ENCODE measurements at places on chromosomes 13 and 19. TPM values are rescaled to one million over a fixed set of nuclear protein-coding genes. Genes with fewer than 3 reads are reported as not detected.

DNA sequence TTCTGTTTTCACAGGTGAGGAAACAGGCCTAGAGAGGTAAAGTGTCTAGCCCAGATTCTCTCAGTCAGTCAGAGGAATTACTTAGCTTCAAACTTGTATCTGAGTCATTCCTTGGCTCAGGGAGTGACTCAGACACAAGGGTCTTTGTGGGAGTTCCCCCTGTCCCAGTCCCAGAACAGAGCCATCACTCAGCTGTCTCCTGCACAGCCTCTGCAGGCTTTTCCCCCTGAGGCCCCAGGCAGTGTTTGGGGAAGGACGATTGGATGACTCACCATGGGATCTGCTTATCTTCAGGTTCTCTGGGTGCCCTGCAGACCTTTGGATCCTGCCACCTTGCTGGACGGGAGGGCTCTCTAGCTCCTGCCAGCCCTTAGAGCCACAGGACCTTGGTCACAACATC is 13.2 kb downstream of the ZNF793 start:
- no peaks in the 10 kb centered on the region for H3K4me1 ChIP-seq
- peaks cover 62% of the 10 kb centered on the region for H3K36me3 ChIP-seq
- no peak overlapping the region for H3K27ac ChIP-seq
- DNase-seq = no peak

DNA sequence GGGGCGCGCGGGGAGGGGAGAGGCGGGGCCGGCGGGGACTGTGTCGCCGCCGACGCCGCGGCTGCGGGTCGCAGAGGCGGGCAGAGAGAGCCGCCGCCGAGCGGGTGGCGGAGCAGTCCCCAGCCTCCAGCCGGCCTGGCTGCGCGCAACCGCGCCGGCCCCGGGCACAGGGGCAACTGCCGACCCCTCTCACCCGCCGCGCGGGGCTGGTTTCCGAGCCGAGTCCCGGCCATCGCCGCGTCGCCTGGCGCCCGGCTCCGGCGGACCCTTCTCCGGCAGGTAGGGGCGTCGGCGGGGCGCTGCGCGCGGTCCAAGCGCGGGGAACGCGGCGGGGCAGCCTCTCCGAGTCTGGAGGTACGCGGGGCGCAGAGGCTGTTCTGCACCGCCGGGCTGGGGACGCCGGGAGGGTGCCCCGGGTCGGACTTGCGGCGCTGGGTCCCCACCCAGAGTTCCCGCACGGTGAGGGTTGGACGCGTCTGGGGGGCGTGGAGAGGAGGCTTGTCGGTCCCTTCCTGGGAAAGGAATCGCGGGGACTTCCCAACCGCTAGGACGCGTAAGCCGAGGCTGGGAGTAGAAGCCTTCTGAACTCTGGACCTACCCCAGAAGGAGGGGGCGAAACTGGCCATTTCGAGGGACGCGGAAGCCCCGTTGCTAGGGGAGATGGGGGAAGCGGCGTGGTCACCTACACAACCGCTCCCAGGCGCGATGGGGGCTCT is 133.6 kb upstream of the MYO16 start:
- H3K4me1 ChIP-seq = peaks cover 20% of the 10 kb centered on the region
- H3K4me3 ChIP-seq = peak overlapping the region; percentile 80
- no peaks in the 10 kb centered on the region for H3K36me3 ChIP-seq
- no peak overlapping the region for H3K27ac ChIP-seq
- peaks cover 17% of the 10 kb centered on the region for H3K27me3 ChIP-seq
- DNase-seq = peak; percentile 36

GRCh38 chr19:53131085-53131590 is 1.6 kb downstream of the ZNF415 start:
- H3K36me3 ChIP-seq = peaks cover 35% of the 10 kb centered on the region
- H3K4me1 ChIP-seq = peaks cover 10% of the 10 kb centered on the region
- peaks cover 20% of the 10 kb centered on the region for H3K27me3 ChIP-seq
- H3K27ac ChIP-seq = no peak overlapping the region
- DNase-seq = no peak

GRCh38 chr19:13974073-13974472 is 21.8 kb downstream of the DCAF15 start:
- peaks cover 8% of the 10 kb centered on the region for H3K4me1 ChIP-seq
- H3K36me3 ChIP-seq = peaks cover 8% of the 10 kb centered on the region
- no peaks in the 10 kb centered on the region for H3K27me3 ChIP-seq
- H3K4me3 ChIP-seq = no peak overlapping the region
- H3K27ac ChIP-seq = no peak overlapping the region
- DNase-seq = peak; percentile 49

DNA sequence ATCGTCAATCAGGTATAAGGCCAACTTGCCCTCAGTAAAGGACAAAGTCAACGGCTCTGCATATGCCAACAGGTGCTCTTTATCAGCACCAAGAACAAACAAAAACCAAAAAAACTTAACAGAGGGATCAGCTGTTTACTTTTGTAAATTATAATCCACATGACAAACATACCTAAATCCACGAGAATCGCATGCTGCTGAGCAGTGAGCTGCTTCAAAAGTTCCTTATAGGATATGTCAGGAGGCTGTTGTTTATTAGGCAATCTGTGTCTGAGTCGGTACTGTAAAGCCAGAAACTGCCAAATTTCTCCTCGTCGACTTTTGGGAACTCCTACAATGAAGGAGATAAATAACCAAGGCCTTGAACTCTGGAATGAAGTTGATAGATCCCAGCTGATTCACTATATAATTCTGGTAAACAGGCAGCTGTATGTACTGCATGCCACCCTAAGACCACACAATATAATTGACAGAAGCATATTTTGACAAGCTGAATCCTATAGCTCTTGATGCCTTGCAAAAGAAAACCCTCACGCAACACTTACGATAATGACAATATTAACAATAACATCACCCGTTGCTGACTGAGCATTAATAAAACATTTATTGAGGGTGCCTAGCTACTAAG is 179.8 kb downstream of the TBC1D4 start:
- peaks cover 11% of the 10 kb centered on the region for H3K4me1 ChIP-seq
- H3K36me3 ChIP-seq = peaks cover 38% of the 10 kb centered on the region
- H3K27me3 ChIP-seq = no peaks in the 10 kb centered on the region
- no peak overlapping the region for H3K4me3 ChIP-seq
- no peak for DNase-seq

GRCh38 chr19:42596391-42597072 is 1.8 kb upstream of the CEACAM8 start:
- H3K36me3 ChIP-seq = no peaks in the 10 kb centered on the region
- H3K27me3 ChIP-seq = peaks cover 12% of the 10 kb centered on the region
- H3K4me1 ChIP-seq = no peaks in the 10 kb centered on the region
- H3K27ac ChIP-seq = no peak overlapping the region

DNA sequence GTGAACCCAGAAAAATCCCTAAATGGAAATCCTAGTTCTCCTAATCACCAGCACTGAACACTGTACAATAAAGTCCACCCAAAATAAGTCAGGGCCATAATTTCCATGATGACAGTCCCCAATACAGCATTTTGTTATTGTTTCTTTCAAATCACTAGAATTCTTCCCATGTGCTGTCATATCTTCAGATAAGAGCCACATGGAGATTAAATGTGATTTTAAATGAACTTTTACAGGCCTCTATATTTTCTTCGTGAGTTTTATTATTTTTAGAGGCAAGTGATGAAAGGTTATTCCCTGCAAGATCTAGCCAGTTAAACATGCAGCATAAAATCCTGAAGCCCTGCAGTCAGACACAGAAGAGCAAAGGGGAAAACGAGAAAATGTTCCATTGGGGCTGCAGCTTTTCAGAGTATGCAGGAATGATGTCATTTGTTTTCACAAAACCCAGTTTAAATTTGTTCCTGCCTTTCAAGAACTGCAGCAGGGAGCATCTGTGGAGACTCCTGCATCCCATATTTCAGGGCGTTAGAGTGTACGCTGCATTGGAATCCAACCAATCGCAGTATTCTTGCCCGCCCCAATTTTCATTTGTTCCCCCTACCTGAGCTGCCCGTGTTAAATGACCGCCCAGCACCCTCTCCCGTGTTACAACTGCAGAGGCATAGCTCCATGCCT is 167.2 kb upstream of the KLF12 start:
- peaks cover 1% of the 10 kb centered on the region for H3K36me3 ChIP-seq
- peaks cover 6% of the 10 kb centered on the region for H3K4me1 ChIP-seq
- no peak overlapping the region for H3K27ac ChIP-seq

GRCh38 chr19:55227241-55228014 is 1.1 kb downstream of the TMEM86B start:
- H3K27me3 ChIP-seq = no peaks in the 10 kb centered on the region
- peaks cover 32% of the 10 kb centered on the region for H3K36me3 ChIP-seq
- H3K4me3 ChIP-seq = no peak overlapping the region
- no peaks in the 10 kb centered on the region for H3K4me1 ChIP-seq
- no peak for DNase-seq
- H3K27ac ChIP-seq = peak overlapping the region; percentile 24

DNA sequence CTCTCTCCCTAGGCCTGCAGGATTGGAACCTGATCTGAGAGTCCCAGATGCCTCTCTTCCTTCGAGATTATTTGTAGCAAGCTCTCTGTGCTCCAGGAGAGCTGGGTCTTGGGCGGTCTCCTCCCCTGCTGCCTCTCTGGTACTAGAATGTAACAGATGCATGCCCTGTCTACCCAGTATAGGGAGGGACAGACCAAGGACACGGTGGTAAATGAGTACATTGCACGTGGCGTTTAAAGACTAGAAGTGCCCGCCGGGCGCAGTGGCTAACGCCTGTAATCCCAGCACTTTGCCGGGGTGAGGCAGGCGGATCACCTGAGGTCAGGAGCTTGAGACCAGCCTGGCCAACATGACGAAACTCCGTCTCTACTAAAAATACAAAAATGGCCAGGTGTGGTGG is 11.7 kb downstream of the SLC27A1 start:
- no peak overlapping the region for H3K27ac ChIP-seq
- H3K4me3 ChIP-seq = no peak overlapping the region
- DNase-seq = no peak
- H3K36me3 ChIP-seq = no peaks in the 10 kb centered on the region
- H3K4me1 ChIP-seq = no peaks in the 10 kb centered on the region

DNA sequence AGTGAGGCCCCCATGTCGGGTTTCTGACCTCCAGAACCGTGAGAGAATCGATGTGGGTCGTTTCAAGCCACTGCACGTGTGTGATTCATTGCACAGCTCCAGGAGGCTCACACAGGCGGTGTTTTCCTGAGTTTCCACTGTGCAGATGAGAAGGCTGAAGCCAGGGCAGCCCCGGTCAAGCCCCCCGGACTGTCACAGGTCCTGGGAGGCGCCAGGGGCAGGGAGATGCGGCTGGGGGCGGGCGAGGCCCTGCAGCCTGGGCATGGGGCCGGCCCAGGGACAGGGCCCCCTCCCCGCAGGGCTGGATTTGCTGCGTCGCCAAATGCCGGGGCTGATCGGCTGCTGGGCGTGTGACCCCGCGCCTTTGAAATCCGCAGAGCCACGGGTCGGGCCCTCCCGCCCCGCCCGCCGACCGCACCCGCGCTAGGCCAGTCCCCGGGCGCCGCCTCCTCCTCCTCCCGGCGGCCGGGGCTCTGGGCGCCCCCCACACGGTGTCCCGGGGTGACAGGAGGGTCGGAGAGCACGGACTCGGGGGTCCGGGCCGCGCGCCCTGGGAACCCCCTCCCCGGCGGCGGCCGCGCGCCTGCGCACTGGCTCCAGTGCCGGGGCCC is 9.9 kb upstream of the MKNK2 start:
- peak; percentile 69 for DNase-seq
- peak overlapping the region; percentile 99 for H3K27ac ChIP-seq
- H3K4me3 ChIP-seq = peak overlapping the region; percentile 93
- H3K27me3 ChIP-seq = no peaks in the 10 kb centered on the region
- H3K36me3 ChIP-seq = peaks cover 2% of the 10 kb centered on the region

FXYD7 gene
- total RNA-seq = 0.93 TPM

LRRC63 gene
- 0.45 TPM for total RNA-seq

FOXA3 gene
- 0.29 TPM for total RNA-seq

RNF113B gene
- not detected for total RNA-seq

SLC17A7 gene
- not detected for total RNA-seq

GNA15 gene
- 79.5 TPM for total RNA-seq

FPR1 gene
- not detected for total RNA-seq

GNG8 gene
- 9.5 TPM for total RNA-seq
